EH (cell line): ENCODE measurements at places on chromosomes 11 and 22.

DNA sequence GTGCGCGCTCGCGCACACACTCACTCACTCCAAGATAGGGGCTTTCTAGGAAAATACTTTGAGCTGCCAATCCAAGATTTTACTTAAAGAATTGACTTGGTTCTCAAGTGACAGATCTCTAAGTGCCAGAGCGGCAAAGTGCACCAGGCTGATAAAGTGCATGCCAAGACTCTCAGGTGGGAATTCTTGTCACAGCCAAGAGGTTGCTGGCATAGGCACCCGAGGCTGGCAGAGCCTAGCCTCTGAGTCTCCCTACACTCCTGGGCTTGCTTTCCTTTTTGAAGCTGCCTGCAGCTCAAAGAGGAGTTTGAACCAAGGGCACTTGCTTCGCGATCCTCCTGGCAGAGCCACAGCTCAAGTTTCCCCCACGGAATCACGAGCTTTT, 2.5 kb upstream of the ADM start:
- DNase-seq, result no peak

DNA sequence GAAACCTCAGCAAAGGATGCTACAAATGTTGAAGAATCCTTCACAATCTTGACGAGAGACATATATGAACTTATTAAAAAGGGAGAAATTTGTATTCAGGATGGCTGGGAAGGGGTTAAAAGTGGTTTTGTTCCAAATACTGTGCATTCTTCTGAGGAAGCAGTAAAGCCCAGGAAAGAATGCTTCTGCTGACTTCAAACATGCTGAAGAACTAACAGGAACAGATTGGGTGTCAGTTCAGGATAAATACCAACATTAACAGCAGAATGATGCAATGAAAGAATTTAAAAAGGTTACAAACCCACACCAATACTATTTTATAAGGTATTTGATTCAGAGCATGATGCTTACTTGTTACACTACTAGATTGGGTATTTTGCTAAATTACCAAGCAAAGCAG, 33.9 kb downstream of the RAB39A start:
- DNase-seq, result no peak

DNA sequence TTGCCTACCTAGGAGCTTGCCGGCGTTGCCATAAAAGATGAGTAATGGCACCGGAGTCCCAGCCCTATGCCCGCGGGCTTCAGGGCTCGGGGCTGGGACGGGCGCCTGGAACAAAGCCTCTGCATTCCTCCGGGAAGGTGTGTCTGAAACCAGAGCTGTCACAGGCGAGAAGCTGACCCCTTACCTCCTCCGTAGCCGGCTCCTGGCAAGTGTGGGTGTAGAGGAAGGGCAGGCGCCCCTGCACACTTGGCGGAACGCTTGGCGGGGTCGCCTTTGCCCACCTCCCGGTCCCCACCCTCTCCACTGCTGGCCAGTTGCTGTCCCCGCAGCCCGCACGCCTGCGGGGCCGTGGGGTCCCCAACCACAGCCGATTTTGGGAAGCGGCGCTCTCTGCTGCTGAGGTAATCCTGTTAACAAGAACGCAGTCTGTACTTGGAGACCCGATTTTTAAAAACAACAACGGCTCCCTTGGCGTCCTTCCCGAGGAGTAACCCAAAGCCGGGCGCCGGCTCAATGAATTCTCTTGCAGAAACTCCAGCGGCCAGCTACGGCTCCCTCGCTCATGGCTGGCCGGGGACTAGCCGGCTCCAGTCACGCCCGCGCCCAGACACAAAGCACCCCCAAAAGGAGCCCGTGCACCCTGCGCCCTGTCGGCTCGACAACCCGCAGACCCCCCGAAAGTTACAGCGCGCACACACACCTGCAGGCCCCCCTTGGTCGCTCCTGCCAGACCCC, 89.2 kb downstream of the PLEKHA7 start:
- DNase-seq, result peak; percentile 28

DNA sequence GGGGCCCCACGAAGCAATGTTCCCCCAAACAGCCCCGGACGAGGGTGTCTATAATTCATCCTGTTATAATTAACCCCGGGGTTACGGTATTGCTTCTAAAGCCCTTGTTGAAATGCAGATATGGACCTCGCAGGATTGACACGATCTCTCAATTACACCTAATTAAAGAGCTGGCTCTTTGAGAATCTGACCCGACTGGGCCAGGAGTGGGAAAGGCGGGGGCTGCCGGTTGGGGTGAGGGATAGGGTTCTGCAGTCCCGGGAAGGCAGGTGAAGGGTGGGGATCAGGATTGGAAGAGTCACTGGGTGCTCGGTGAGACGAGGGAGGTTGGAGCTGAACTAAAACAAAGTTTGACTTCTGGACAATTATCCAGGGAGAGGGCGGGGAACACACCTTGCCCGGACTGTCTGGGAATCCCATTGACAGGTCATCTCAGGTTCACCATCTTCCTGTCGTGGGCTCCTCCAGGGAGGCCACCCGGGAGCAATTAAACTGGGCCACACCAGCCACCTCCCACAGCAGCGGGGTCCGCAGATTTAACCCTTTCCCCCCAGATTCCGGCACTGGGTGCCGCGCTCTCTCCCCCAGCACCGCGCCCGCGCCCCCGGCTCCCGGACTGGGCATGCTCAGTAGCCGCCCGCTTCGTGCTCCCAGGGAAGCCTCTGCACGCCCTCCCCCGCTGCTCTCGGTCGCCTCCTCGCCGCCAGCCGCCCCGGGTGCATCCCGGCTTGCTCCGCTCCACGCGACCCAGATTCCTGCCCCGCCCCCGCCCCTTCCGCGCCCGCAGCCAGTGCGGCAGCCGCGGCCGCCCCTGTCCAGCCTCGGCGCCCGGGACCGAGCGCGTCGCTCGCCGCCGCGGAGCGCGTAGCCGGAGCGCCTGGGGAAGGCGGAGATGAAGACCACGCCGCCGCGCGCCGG, at the start of gene ELMOD1:
Gene ELMOD1, plus strand, starts transcription at position 688 of the 918 bp plus-strand sequence. CDS start 27,043 bp downstream, outside the sequence.
- DNase-seq, result peak; percentile 49

DNA sequence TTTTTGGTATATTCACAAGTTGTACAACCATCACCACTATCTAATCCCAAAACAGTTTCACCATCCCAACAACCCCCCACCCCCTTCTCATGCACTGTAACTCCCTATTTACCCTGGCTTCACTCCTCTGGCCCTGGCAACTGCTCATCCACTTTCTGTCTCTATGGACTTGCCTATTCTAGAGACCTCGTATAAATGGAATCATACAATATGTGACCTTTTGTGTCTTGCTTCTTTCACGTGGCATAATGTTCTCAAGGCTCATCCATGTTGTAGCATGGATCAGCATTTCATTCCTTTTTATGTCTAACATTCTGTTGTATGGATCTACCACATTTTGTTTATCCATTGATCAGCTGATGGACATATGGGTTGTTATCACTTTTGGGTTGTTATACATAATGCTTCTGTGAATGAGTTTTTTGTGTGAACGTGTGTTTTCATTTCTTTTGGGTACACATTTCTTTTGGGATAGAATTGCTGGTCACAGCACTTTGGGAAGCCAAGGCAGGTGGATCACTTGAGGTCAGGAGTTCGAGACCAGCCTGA, 46.1 kb downstream of the GDPD5 start:
- no peak for DNase-seq

DNA sequence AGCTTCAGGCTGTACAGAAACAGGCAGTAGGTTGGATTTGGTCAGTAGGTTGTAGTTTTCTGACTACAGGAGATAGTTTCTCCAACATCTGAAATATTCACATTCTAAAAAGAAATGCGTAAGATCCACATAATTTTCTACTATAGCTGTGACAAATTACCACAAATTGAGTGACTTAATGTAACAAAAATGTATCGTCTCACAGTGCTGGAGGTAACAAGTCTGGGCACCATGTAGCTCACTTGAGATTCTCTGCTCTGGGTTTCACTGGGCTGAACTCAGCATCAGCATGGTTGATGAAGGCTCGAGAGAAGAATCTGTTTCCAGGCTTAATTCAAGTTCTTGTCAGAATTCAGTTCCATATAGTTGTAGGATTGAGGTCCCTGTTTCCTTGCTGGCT, 350.9 kb upstream of the CCDC179 start:
- peak; percentile 31 for DNase-seq

- no peak for DNase-seq
Measured at GRCh38 chr11:47071341-47071740, 105.3 kb downstream of the ARFGAP2 start.

DNA sequence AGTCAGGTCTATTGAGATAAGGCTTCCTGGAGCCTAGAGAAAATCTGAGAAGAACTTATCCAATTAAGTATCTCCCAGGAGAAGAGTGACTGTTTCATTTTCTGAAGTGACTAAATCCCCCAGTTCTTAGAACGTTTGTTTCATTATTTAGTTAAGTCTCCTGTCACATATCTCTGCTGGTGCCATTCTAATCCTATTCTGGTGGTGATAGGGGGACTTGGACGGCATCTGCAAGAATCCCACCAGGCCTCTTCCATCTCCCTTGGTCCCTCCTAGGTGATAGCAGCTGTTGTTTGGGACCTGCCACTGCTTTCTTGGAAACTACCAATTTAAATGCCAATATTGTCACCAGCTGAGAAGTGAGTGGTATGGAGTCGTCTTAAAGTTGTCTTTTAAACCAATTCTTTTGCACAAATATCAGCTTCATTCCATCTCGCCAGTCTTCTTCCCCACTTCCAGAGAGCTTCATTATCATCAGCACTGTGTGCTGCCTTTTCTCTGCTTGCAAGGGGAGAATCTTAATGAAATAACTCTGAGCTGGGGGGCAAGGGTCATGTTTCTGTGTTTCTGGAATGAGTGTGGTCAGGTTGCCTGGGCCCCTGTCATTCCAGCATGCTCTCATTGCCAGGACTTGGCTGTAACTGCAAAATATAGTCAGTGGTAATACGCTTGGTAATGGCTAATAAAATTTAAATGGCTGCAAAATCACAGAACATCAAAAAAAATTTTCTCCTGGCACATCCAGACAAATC, 104.8 kb downstream of the LDLRAD3 start:
- DNase-seq, result peak; percentile 39

GRCh38 chr11:12717851-12718291, 43.6 kb downstream of the TEAD1 start:
- DNase-seq, result peak; percentile 20

- DNase-seq, result no peak
Measured at GRCh38 chr22:49600891-49601431, 226.7 kb downstream of the BRD1 start.

DNA sequence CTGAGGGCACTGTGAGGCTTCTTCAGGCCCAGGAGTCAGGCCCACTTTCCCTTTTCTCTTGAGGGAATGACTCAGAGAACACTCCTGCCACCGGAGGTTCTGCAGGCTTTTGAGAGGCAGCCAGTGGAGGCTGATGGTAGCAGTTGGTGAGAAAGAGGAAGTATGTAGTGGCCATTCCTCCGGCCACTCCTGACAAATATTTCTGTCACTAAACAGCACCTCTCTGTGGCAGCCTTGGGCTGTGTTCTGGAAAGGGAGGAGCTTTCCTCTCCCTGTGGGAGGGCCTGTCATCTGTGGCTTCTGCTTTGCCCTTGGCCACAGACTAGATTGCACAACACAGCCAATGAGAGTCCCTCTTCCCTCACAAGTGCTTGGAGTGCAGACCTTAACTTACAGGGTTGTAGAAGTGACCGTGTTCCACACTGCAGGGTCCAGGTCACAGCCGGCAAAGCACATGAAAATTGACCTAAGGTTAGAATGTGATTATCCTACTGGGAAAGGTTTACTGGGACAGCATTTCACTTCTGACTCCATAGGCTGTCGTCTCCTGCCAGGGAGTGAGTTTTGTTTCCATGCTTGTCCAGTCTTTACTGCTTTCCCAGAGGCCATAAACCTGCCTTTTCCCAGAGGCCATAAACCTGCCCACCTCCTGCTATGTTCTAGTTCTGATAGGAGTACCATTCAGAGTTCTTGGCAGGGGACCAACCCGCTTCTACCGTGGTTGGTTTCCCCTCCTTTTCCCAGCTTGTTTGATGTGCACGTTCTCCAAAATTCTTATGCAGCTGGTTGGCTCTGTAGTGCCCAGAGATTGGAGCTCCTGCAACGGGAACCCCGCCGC, 33.3 kb downstream of the MARK2 start:
- DNase-seq, result peak; percentile 99

DNA sequence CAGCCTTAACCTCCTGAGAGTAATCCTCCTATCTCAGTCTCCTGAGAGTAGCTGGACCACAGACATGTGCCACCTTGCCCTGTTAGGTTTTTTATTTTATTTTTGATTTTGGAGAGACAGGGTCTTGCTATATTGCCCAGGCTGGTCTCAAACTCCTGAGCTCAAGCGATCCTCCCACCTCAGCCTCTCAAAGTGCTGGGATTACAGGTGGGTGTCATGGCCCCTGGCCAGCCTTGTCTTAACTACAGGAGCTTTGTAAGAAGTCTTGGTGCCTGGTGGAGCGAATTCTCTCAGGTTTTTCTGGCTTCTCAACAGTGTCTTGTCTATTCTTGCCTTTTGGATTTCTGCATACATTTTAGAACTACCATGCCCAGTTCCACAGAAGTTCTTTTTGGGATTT, 546.4 kb downstream of the TBC1D22A start:
- no peak for DNase-seq

- DNase-seq, result no peak
Measured at GRCh38 chr11:15095736-15096228, 18.9 kb upstream of the INSC start.

GRCh38 chr11:119993722-119994121, 144.2 kb downstream of the TRIM29 start:
- DNase-seq, result no peak

GRCh38 chr11:91810871-91811270, 413.7 kb upstream of the FAT3 start:
- no peak for DNase-seq

GRCh38 chr11:11038782-11039181, 180.9 kb upstream of the ZBED5 start:
- no peak for DNase-seq

DNA sequence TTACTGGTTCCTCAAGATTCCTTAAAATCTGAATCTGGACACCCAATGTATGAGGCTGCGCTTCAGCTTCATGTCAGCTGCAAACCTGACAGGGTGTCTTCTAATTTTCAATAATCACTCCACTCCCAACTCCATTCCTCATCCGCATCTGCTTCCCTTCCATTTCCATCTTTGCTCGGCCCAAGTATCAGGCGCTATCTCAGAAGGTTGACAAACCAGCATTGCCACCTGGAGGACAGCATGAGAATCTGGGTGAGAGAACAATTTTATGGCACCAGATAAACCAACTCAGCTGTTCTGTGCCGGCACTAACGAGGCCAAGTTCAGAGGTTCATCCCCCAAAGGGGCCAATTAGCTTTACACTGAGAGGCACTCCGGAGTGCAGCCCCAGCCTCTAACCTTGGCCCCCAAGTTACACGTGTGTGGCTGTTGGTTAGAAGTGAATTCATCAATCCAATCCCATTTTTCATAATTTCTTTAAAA, 79.1 kb upstream of the LMO2 start:
- peak; percentile 58 for DNase-seq

DNA sequence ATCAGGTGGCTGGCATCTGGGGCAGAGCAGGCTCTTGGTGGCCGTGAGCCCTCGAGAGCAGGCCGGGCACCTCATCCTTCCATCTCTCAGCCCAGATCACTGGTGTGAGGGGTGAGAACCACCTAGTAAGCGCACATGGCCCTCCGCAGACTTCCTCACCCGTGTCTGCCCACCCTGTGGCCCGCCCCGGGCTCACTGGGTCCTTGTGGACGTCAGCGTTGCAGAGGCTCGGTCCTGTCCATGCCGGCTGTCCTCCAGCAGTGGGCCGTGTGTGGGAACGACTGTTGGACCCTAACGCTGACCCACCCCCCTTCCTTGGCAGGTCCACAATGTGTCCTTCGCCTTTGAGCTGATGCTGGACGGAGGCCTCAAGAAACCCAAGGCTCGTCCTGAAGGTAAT, 17.2 kb upstream of the PARVG start:
- no peak for DNase-seq
